Ammon's horn (tissue), 1 donor: ENCODE measurements at places on chromosomes 4 and X.

DNA sequence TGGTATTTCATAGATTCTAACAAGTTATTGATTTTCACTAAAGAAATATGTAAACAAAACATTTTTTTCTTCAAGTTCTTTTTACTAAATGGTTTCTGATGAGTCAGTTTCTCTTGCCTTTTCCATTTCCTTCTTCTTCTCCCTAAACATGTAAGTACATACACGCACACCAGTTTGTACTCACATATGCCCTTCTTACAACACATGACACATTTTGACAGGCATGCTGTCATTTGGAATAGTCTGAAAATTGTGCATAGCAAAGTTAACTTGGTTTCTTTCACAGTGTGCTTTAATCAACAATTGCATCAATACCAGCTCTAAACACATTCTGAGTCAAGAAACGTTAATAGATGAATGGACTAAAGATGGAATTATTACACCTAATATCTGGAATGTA lies 35.1 kb downstream of the PRSS12 start:
- no peak for DNase-seq

- DNase-seq = no peak
These were observed 154.4 kb downstream of the EFHC2 start for GRCh38 chrX:44189116-44189515.

DNA sequence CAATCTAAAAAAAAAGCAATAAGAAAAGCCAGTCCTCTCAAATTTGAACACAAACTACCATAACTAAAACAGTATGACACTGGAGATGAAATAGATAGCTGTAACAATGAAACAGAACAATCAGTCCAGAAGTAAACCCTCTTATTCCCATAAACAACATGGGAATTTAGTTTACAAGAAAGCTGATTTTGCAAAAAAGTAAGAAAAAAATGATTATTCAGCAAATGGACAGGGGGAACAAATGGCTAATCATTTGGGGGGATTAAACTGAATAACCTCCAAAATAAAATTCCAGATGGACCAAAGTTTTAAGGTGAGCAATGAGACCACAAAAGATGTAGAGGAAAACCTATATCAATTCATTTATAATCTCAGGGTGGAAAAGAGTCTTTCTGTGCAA lies 16.1 kb upstream of the SASH3 start:
- no peak for DNase-seq

DNA sequence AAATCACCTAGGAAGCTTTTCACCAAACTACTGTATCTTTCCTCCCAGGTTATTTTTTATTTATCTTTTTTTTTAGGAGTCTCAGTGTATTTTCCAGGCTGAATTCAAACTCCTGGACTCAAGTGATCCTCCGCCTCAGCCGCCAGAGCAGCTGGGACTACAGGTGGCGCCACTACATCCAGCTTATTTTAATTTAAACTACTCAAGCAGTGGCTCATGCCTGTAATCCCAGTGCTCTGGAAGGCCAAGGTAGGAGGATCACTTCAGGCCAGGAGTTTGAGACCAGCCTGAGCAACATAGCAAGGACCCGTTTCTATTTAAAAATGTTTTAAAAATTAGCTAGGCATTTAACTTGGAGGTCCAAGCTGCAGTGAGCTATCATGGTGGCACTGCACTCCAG lies 37.8 kb downstream of the LEF1 start:
- no peak for DNase-seq

- DNase-seq = no peak
These were observed 733.9 kb upstream of the EPHA5 start for GRCh38 chr4:66404141-66404540.

- peak; percentile 88 for DNase-seq
These were observed 32.2 kb upstream of the XPNPEP2 start for GRCh38 chrX:129706400-129707072.

DNA sequence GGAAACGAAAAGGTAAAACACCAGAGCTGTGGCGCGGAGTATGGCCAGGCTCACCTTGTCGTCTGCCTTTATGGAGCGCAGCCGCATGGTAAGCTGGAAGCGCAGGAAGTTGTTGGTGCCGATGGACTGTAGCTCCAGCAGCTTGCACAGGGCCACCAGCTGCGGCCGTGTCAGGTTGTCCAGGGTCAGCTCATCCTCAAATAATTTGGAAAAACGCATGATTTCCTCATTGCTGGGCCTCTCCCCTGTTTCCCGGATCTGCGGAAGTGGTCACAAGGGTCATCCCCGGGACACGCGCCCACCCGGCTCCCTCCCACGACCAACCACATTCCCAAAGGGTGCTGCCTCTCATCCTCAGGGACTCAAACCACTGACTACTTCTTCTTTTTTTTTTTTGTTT lies 23.3 kb downstream of the LETM1 start:
- no peak for DNase-seq

- no peak for DNase-seq
These were observed 253.4 kb downstream of the MAPK10 start for GRCh38 chr4:86106475-86106874.

GRCh38 chr4:156197216-156197615 lies 243.6 kb upstream of the CTSO start:
- peak; percentile 25 for DNase-seq
